ENCODE measurements at places on chromosomes 2 and 18.

- no peak for DNase-seq
These were observed 114.4 kb downstream of the TSN start for GRCh38 chr2:121869873-121870272.

- no peak for DNase-seq
These were observed 11.7 kb downstream of the ARHGAP28 start for GRCh38 chr18:6741232-6741663.

- DNase-seq, result no peak
These were observed 51.5 kb downstream of the TMEM18 start for GRCh38 chr2:625415-626333.

- DNase-seq, result no peak
These were observed 73.8 kb upstream of the ACAA2 start for GRCh38 chr18:49886891-49887764.

GRCh38 chr18:13481820-13482617, 244.3 kb downstream of the FAM210A start:
- DNase-seq, result no peak

GRCh38 chr2:27779417-27780055, 8.0 kb downstream of the MRPL33 start:
- DNase-seq, result no peak

DNA sequence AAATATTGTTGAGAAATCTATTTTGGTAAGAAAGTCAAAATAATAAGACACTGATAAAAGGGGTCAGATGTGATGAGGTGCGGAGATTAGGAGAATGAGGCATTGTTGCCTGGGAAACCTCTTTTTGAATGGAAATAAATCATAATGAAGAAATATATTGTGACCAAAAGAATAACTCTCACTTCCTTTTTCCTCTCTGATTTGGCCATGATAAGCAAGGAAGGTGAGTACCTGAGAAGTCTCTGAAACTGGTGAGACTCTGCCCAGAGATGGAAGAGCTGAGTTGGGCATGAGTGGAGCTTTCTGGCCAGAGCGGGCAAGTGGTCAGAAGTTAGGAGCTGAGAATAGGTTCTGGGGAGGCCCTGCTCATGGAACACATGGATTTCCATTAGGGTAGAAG, 11.8 kb downstream of the LAMA3 start:
- no peak for DNase-seq

- no peak for DNase-seq
These were observed 38.2 kb downstream of the ACVR1 start for GRCh38 chr2:157837851-157838441.

DNA sequence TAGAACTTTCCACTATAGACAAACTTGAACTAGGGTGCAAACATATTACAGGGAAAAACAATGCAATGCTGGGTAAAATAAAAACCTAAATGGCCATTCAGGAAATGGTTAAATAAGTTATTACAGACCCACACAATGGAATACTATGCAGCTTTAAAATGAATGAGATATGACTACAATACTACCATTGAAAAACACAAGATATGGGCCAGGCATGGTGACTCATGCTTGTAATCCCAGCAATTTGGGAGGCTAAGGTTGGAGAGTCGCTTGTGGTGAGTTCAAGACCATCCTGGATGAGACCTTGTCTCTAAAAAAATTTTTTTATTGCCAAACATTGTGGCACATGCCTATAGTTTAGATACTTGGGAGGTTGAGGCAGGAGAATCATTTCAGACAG, 6.8 kb downstream of the PECR start:
- no peak for DNase-seq

GRCh38 chr2:232028071-232028470, 66.6 kb downstream of the DIS3L2 start:
- no peak for DNase-seq

DNA sequence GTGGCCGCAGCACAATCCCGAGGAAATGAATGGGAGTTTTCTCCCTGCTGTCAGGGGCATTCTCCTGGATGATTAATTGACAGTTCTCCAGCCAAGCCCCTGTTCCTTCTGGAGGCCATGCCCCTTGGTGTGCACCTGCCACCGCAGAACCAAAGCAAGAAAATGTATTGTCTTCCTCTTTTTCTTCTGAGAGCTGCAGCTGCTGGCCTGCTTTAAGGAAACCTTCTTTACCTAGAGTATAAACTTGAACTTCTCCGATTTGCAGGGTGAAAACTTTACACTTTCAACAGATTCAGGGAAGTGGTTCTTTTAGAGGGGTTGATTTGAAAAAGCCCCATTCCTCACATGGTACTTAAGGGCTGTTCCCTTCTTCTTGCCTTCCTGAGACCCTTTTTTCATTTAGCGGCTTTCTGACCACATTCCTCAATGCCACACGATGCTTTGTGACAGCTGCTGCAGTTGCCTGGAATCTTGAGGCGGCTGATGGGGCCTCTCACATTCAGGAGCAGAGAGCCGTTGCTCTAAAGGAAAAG, 402.8 kb downstream of the TXNL1 start:
- no peak for DNase-seq

- DNase-seq, result no peak
These were observed 271.4 kb downstream of the CNTNAP5 start for GRCh38 chr2:124296470-124296869.

DNA sequence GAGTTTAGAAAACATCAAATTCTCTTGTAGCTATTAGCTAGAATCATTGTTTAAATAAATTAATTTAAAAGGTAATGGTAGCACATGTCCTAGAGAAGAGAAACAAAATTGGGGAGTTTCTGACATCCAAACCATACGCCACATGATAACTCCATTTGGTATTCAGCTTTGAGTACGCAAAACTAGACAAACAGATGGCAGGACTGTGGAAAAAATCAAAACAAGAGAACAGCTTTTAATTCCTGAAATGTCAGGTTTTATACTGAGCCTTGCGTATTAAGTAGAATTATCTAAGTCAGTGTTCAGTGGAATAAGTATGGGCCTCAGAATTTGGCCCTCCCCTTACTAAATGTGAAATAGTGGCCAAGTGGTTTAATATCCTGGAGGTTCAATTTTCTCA, 82.4 kb upstream of the PDE1A start:
- no peak for DNase-seq

- no peak for DNase-seq
These were observed 5.6 kb downstream of the IKZF2 start for GRCh38 chr2:213145715-213146242.

DNA sequence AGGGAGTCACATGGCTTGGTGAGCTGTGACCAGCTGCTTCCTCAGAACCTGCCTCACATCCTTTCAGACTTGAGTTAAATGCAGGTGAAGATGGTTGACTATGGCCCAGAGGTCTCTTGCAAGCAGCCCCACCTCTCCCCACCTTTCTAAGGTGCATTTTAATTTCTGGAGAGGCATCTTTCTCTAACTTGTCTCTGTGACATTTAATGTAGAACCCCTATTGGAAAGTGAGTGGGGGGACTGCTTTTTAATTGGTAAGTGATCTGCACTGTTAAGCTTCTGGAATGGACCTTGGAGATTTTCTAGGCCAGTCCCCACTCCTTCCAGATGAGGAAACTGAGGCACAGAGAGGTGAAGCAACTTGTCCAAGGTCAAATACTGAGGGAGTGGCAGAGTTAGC, 37.3 kb upstream of the SKOR2 start:
- no peak for DNase-seq

- no peak for DNase-seq
These were observed 21.6 kb downstream of the MBOAT2 start for GRCh38 chr2:8981876-8982275.

DNA sequence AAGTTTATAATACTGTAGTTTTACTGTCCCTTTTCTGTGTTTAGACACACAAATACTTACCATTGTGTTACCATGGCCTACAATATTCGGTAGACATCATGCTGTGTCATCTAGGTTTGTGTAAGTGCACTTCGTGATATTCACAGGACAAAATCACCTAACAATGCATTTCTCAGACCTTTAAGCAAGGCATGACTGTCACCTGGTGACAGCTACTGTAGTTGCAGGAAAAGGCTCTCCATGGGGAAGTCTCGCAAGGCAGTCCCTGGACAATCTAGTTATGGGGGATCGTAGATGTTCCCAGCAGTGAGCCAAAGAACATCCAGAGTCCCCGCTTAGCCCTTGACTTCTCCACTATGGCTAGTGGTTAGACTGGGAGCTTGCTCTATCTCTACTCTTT, 73.1 kb downstream of the EIF2AK3 start:
- no peak for DNase-seq

GRCh38 chr2:8026381-8026780, 655.5 kb upstream of the ID2 start:
- no peak for DNase-seq

DNA sequence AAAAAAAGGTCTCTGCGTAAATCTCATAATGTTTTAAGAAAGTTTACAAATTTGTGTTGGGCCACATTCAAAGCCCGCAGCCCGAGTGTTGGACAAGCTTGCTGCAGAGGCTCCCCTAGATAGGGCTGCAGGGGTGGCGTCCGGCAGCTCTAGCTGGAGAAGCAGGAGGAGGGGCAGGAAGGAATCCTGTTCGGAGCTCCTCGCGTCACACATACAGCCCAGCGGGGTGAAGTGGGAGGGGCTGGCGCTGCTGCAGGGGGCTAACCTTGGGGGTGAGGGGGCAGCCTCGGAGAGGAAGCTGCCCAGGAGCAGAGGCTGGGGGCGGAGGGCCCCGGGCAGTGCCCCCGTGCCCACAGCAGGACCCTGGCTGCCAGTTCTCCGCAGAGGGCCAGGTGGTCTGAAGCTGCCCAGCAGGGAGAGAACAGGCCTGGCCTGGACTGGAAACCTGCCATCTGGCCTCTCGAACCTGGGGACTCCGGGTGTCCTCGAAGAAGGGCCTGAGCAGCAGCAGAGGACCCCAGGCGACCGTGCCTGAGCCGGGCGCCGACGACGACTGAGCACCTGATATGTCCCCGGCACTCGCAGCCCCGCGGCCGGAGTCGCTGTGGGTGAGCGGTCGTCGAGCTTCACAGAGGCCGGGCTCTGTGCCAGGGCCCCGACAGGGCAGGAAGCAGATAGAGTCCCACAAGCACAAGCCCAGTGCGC, 2.6 kb upstream of the GPR35 start:
- DNase-seq, result peak; percentile 47

GRCh38 chr18:44039826-44040225, 640.9 kb upstream of the SETBP1 start:
- DNase-seq, result no peak

DNA sequence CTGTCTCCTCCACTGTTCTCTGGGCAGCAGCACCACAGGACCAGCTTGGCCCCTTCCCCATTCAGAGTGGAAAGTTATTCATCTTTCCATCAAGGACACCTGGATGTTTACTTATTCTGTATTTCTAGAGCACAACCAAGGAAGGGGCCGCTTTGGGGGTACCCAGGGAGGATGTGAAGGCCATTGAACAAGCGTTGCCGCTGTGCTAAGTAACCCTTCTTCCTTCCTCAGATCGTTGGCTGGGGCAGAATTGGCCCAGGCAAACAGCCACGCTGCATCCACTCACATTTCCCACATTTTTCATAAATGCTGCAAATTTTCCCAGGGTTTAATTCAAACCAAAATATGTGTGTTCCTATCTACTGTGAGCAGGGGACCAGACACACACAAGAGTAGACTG, 76.2 kb upstream of the NPAS2 start:
- DNase-seq, result no peak

GRCh38 chr2:213455316-213456008, 171.2 kb downstream of the SPAG16 start:
- DNase-seq, result no peak

GRCh38 chr2:72781480-72781879, 44.4 kb downstream of the EXOC6B start:
- no peak for DNase-seq

- DNase-seq, result no peak
These were observed 22.6 kb upstream of the CALCRL start for GRCh38 chr2:187470698-187471097.

- no peak for DNase-seq
These were observed 19.2 kb upstream of the GRP start for GRCh38 chr18:59200787-59201186.

DNA sequence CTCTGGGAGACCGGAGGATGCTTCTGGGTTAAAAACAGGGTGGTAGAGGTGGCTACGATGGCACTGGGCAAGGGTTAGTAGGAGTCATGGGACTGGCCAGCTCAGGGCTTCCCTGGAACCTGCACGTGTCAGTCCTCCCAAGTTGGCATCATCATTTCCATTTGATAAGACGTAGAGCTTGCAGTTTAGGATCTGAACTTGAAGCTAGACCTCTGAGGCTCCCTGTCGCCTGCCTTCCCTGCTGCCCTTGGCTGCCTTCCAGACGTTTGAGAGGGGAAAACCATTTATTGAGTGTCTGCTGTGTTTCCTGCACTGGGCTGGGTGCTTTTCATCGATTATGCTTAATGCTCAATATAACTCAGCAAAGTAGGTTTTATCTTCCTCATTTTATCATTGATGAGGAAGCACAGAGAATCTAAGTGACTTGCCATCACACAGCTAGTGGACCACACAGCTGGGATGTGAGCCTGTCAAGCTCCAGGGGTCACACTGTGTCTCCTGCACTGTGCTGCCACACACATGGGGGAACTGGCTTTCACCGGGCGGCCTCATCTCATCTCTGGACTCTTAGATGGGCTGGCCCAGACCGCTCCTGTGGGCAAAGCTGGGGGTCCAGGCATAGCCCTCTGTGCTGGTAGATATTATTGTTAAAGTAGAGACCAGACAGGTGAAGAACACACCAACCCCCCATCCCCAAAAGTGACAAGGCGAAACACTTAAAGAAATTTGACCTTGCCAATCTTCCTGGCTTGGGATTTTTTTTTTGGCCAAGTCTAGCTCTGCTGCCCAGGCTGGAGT, 7.8 kb downstream of the NT5DC4 start:
- no peak for DNase-seq

DNA sequence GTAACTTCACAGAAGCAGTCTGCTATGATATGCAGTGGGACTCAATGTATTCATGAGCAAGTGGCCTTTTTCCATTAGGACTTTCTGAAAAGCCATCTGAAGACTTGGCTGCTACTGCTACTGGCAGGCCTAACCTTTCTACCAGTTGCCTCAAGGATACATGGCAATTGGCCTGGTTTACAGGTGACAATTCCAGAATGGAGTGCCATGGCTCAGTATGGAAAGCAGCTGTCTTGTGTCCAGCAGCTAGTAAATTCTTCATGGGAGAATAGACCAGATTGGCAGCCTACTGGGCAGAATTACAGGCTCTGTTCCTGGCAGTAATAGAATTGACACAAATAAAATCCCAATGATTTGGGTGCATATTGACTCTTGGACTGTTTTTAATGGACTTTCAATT, 12.6 kb upstream of the TMX3 start:
- DNase-seq, result no peak

- no peak for DNase-seq
These were observed 137.2 kb downstream of the SPP2 start for GRCh38 chr2:234187646-234188174.

GRCh38 chr2:102618452-102619413, 620 bp upstream of the SLC9A2 start:
- no peak for DNase-seq

Measured in T-helper 2 cell (primary cell).